ENCODE measurements at places on chromosomes 6 and 20. TPM values are rescaled to one million over a fixed set of nuclear protein-coding genes. Genes with fewer than 3 reads are reported as not detected.

- no peak for DNase-seq
These were observed 749.5 kb downstream of the KIF16B start for GRCh38 chr20:15823718-15824117.

DNA sequence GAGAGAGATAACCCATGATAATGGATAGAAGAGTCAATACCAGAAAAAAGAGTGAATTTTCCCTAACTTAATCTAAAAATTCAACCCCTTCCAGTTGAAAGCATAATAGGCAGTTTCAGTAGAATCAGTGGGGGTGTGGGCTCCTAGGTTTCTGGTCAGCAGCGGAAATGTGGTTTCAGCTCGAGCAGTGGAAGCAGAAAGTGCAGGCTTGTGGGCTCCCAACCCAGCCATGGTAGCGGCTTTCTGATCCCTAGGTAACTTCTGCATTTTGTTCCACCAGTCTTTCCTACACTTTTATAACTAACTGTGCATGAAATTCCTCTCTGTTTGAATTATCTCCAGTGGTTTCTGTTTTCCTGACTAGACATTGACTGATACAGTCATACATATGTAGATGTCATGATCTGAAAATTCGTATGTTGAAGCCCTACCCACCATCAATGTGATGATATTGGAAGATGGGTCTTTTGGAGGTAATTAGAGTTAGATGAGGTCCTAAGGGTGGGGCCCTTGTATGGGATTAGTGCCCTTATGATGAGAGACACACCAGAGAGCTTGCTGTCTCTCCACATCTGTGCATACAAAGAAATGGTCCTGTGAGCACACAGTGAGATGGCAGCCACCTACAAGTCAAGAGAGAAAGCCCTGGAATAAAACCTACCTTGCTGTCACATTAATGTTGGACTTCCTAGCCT, 6.5 kb upstream of the DDO start:
- DNase-seq: no peak

DNA sequence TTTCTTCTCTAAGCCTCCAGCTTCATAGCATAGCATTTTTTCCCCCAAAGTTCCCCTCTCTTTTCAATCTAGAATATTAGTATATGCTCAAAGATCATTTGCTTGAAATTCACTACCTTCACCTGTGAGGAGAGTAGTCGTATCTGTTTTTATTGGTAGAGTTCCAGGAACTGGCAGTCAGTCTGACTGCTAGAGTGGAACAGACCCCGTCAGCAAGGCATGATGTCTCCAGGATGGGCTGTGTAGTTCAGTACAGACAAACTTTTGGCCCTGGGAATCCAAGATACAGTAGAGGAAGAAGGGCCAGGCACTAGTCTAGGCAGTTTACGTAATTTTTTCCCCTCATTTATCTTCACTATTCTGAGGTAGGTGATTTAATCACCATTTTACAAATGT, 29.1 kb downstream of the RALY start:
- DNase-seq: no peak

GRCh38 chr20:10986586-10986985, 312.8 kb upstream of the JAG1 start:
- DNase-seq: no peak

DNA sequence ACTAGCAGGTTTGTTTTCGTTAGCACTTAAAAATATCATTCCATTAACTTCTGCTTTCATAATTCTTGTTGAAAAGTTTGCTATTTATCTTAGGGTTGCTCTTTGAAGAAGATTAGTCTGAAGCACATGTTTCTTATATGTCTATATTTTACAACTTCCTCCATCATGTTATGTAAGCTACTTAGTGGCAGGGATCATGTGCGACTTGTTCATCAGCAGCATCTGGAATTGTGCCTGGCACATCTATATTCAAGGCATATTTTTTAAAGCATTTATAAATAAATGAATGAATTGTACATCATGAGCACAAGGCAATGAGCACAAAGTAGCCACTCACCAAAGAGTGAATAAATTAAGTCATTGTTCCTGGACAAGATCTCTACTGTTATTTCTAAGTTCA, 187.2 kb upstream of the COL21A1 start:
- no peak for DNase-seq

DNA sequence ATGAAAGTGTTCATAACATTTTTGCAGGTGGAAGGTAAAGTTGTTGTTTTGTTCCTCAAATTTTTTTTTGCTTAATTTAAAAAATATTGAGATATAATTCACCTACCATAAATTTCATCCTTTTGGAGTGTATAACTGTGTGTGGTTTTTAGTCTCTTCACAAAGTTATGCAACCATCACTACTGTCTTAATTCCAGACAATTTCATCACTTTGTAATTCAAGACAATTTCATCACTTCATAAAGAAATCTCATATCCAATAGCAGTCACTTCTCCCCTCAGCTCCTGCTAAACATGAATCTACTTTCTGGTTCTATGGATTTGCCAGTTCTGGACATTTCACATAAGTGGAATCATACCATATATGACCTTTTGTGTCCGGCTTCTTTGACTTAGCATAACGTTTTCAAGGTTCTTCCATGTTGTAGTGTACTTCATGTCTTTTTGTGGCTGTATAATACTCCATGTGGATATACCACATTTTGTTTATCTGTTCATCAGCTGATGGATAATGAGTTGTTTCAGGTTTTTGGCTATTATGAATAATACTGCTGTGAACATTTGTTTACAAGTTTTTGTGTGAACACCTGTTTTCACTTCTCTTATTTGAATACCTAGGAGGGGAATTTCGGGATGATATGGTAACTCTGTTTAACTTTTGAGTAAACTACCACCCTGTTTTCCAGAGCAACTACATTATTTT, 18.8 kb downstream of the ZFAND3 start:
- DNase-seq: no peak

DNA sequence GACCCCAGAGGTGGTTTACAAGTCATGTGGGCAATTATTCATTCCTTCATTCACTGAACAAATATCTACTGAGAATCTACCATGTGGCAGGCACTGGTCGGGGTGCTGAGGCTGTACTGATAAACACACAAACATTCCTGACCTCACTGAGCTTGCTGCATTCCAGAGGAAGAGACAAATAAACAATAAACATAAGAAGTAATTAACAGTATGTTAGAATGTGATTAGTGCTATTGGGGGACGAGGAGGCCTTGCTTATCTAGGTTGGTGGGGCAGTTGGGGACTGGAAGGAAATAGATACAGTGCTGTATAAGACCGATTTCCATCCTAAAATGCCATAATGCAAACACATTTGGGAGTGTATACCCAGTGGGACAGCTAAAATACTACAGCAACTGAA, 44.1 kb downstream of the MAK start:
- DNase-seq: no peak

DNA sequence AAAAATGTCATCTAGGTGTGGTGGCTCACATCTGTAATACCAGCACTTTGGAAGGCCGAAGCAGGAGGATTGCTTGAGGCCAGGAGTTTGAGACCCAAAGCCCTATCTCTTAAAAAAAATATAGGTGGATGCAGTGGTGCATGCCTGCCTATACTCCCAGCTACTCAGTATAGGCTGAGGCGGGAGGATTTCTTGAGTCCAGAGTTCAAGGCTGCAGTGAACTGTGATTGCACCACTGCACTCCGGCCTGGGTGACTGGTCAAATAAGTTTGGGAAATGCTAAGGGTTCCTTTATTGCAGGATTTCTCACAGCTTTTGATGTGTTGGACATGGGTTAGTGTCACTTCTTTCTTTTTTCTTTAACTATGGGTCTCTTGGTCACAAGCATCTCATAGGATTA, 261.3 kb downstream of the PLCB1 start:
- DNase-seq: no peak

DNA sequence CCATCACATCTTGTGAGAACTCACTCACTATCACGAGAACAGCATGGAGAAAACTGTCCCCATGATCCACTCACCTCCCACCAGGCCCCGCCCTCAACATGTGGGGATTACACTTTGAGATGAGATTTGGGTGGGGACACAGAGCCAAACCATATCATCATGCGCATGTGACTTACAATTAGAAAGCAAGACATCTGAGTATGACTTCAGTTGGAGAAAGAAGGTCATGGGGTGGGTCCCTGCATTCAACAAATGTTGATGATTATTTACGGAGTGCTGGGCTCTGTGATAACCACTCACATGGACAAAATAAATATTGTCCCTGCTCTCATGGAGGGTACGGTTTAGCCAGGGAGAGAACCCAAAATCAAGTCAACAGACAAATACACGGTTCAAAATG, 37.9 kb downstream of the VSTM2L start:
- DNase-seq: no peak

GRCh38 chr20:63521602-63522001, 1.0 kb downstream of the PPDPF start:
- no peak for DNase-seq

DNA sequence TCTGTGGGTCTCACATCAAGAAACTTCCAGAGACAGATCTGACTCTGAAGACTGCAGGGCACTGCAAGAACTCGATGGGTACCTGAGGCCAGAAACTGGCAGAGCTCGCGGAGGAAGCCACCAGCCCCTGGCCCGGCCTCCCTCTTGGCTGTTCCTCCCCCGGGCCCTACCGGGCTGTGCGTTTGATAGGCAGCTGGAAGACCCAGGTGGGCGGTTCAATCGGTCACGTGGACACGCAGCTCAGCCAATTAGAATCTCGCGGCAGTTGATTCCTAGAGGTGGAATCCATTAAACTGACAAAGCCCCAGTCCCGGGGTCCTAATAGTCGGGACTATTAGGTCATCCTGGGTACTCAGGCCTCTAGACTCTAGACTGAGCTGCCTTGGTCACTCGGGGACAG, 154.2 kb upstream of the PROKR2 start:
- no peak for DNase-seq

- peak; percentile 73 for DNase-seq
These were observed 280.4 kb upstream of the TAB2 start for GRCh38 chr6:149037051-149037671.

DNA sequence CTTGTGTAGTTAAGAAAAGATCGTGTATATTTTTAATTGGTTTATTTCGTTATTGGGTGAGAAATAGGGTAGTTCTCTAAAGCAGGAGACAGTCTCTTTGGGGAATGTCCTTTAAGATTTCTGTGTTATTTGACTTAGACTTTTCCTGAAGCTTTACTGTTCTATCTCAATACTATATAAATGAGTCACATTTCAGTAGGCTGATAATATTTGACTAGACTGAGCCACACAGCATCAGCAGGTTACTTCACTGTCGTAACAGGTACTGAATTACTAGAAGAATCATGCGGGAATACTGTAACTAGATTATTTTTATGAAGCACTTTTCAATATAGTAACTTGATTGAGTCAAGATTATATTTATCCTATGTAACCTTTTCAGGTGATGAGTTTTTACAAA, 1.4 kb downstream of the SMAP1 start:
- no peak for DNase-seq

DNA sequence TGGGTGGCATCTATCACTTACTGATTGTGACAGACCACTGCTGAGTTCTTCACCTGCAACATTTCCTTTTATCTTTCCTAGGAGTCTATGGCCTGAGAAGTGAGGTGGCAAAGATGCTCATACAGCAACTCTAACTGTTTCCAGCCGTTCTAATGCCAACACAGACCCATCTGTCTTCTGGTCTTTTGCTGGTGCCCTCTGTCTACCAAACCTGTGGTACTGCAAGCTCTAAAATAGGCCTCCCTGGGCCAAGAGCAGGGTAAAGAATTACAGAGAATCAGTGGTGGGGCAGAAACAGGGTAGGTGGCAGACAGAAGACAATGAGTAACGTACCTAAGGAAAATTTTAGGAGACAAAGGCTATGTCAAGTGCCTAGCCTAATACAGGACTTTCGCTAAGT, 611.0 kb upstream of the FLRT3 start:
- DNase-seq: no peak

DNA sequence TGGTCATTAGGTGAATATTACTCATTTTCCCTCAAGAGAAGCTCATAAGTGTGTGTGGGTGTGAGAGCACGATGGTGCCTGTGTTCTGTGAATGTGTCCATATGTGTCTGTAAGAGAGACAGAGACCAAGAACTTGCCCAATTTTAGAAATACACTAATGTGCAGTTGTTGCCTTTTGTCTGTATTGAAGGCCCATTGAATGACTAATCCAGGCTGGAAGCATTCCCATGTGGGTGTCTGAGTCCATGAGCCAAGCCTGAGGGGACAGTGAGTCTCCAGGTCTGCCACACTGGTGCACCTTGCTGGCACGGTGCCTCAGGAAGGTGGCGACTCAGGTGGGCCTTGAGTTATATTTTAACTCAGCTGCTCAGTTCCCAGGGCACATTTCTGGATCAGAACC, 25.5 kb upstream of the ASXL1 start:
- no peak for DNase-seq

DNA sequence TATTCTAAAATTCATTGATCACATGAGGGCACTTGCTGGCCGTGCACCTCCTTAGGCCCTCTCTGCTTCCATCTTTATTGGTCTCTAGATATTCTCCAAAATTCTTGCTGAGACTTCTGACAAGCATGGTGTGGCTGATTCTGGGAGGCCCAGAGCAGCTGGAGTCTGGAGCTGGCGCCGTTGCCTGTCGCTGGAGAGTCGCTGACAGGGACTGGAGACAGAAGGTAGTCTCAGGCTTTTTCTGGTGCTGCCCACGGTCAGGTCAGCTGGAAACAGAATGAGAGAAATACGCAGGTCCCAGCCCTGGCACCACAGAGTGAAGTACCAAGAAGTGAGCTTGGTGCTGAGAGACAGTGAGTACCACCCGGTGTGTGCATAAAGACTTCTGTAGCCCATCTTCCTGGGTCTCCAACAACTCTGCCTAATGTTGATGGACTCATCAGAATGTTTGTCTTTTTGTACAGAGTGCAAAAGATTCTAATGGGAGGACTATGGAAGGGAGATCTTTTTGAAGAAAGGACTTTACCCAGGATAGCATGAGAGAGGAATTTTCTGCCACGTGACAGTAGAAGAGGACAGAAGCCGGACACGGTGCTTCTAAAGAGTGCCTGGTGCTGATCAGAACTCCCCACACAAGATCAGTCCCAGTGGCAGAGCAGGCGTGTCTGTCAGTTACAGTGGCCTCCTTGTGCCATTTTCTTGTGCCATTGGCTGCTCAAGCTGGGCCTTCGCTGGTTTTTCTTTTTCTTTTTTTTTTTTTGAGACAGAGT, 1.8 kb upstream of the ALDH8A1 start:
- no peak for DNase-seq

DNA sequence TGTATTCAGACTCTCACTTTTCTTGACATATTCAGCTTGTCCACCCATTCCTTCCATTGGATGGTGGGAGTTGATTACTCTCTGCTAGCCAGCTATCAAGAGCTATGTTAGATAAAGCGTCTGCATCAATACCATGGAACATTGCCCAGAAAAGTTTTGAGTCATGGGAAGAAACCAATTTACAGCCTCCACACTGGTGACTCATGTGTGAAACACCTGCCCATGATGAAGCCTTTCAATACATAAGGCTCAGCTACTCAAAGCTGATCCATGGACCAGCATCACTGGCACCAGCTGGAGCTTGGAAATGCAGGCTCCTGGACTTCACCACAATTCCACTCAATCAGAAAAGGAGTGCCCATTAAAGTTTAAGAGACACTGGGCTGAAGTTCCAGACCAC, 16.1 kb downstream of the PLA2G7 start:
- no peak for DNase-seq

- no peak for DNase-seq
These were observed 112.9 kb downstream of the JARID2 start for GRCh38 chr6:15358579-15359327.

The LAMA2 gene
- 87.4 TPM for total RNA-seq

The MYL9 gene
- total RNA-seq: 10.3 TPM

The PRR18 gene
- total RNA-seq: 0.20 TPM
